Calu3 (cell line): ENCODE measurements at places on chromosomes 12 and 14. TPM values are rescaled to one million over a fixed set of nuclear protein-coding genes. Genes with fewer than 3 reads are reported as not detected.

DNA sequence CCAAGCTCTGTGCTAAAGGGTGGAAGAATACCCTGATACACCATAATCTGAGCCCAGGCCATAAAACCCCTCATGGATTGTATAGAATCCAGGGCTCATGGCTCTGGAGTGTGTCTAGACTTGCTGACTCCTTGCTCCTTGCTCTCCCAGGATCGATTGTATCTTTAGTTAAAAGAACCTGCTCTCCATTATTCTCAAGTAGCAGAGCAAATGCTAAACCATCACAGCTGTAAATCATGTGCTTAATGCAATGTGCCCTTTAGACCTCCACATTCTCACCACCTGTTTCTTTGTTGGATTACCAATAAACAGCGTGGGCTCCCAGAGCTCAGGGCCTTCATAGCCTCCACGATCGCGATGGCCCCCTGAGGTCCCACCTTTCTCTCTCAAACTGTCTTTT lies 411.6 kb upstream of the FBXO33 start:
- H3K27ac ChIP-seq: no peak overlapping the region
- H3K4me1 ChIP-seq: no peaks in the 10 kb centered on the region
- no peaks in the 10 kb centered on the region for H3K27me3 ChIP-seq

GRCh38 chr14:95311752-95312151 lies 8.0 kb downstream of the CLMN start:
- H3K27ac ChIP-seq: peak overlapping the region; percentile 38
- no peaks in the 10 kb centered on the region for H3K27me3 ChIP-seq
- H3K36me3 ChIP-seq: peaks cover 35% of the 10 kb centered on the region
- H3K4me3 ChIP-seq: no peak overlapping the region
- H3K4me1 ChIP-seq: peaks cover 86% of the 10 kb centered on the region
- DNase-seq: peak; percentile 32

GRCh38 chr14:67319142-67319541 lies 40.5 kb downstream of the ATP6V1D start:
- no peak overlapping the region for H3K27ac ChIP-seq
- H3K4me3 ChIP-seq: no peak overlapping the region
- H3K4me1 ChIP-seq: no peaks in the 10 kb centered on the region
- H3K27me3 ChIP-seq: no peaks in the 10 kb centered on the region

DNA sequence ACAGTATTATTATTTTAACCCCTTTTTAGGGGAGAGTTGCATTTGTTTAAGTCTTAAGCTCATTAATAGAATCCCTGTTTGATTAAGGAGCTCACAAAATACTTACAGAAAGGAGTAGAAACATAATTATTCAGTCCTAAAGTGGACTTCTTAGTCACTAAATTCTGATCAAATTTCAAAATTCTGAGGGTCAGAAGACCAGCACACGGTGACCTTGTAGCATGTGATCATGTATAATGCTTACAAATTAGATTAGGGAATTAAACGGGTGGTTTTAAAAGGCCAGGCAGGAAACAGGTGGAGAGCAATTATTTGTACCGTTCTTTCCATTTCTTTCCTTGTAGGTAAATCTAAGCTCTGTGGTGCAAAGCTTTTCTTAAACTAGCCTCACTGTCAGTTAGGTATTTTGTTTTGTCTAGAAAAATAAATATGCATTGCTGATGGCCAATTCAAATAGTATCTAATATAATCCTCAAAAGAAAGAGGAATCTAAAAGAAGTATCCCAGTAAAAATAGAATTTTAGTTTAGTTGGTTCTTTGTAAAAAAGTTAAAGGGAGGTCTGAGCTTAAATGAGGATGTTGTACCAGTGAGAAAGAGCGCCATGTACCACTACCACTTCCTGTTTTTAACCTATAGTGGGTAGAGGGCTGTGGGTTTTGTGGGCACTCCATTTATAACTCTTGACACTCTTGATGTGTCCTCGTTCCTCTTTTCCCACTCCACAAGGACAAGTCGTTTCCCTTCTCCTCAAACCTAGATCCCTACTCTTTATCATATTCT lies 51.1 kb downstream of the SLC38A1 start:
- no peak overlapping the region for H3K4me3 ChIP-seq
- no peak overlapping the region for H3K27ac ChIP-seq
- DNase-seq: no peak
- H3K4me1 ChIP-seq: peaks cover 53% of the 10 kb centered on the region
- no peaks in the 10 kb centered on the region for H3K27me3 ChIP-seq

DNA sequence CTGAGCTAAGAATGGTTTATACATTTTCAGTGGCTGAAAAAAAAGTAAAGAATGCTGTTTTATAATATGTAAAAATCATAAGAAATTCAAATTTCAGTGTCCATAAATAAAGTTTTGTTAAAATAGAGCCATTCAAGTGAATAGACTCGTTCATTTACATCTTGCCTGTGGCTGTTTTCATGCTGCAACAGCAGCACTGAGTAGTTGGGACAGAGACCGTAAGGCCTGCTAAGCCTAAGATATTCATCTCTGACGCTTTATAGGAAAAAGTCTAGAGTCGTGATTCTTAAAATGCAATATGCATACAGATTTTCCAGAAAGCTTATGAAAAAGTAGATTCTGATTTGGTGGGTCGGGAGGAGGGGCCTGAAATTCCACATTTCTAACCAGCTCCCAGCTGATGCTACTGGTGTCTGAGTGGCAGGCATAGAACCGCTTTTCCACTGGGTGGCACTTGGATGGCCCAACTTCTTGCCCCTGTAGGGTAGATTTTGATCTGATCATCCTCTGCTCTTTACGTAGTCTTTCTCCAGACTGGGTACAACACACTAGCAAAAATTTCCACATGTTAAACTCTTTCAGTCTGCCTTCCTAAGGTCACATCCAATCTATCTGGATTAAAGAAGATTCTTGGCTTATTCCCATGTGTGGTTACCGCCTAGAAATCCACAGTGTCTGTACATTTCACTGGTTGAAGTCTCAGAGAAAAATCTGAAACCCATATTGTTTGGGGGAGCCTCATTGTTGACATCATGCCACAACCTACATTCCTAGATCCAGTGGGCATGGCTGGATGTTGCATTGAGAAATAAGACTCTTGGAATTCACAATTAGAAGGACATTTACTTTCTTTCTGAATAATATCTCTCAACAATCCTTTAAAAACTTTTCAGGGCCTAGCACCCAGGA lies 151.2 kb downstream of the C12orf75 start:
- peaks cover 23% of the 10 kb centered on the region for H3K4me1 ChIP-seq
- no peak overlapping the region for H3K27ac ChIP-seq
- H3K27me3 ChIP-seq: no peaks in the 10 kb centered on the region

- DNase-seq: no peak
- H3K4me1 ChIP-seq: peaks cover 26% of the 10 kb centered on the region
- H3K36me3 ChIP-seq: peaks cover 28% of the 10 kb centered on the region
- H3K27ac ChIP-seq: peak overlapping the region; percentile 75
These were observed 63.9 kb upstream of the PTGR2 start for GRCh38 chr14:73787486-73788316.

GRCh38 chr12:89962648-89963047 lies 254.0 kb upstream of the ATP2B1 start:
- no peak overlapping the region for H3K4me3 ChIP-seq
- peaks cover 12% of the 10 kb centered on the region for H3K36me3 ChIP-seq
- H3K27ac ChIP-seq: peak overlapping the region; percentile 94
- H3K4me1 ChIP-seq: peaks cover 43% of the 10 kb centered on the region
- DNase-seq: peak; percentile 50

- H3K27ac ChIP-seq: no peak overlapping the region
- no peak for DNase-seq
- H3K36me3 ChIP-seq: no peaks in the 10 kb centered on the region
- no peaks in the 10 kb centered on the region for H3K27me3 ChIP-seq
- no peak overlapping the region for H3K4me3 ChIP-seq
These were observed 131.8 kb downstream of the KITLG start for GRCh38 chr12:88448337-88448915.

DNA sequence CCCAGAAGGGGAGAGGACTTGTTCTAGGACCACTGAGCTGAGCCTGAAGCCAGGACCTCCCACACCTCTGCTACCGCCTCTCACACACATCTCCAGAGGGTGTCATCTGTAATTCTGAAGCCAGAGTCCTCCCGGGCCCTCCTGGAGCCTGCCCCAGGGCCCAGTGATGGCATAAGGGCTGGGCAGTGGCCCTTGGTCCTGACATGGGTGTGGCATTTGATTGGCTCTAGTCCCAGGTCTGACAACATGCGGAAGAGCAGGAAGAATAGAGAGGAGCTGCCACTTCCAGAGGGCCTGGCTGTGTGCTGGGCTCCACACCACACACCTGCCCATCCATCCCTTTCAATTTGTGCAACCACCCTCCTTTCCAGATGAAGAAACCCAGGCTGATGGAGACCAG lies 144.3 kb upstream of the GSC start:
- no peak for DNase-seq
- peaks cover 63% of the 10 kb centered on the region for H3K27me3 ChIP-seq
- no peak overlapping the region for H3K4me3 ChIP-seq
- H3K36me3 ChIP-seq: no peaks in the 10 kb centered on the region

DNA sequence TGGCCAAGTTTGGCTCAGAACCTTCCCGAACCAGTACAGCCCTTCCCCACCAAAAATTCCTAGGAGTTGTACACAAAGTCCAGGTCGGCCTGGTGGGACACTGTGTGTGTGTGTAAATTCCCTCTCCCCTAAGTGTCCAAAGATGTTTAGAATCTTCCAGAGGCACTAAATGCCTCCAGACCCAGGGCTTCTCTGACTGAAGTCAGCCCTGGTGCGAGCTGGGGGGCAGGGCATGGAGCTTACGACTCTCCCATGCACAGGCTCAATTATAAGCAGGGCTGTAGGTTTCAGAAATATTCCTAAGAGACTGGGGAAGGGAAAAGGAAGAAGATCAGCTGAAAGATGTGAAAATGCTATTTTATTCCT lies 106.9 kb upstream of the ATF7IP start:
- no peak overlapping the region for H3K4me3 ChIP-seq
- H3K4me1 ChIP-seq: peaks cover 66% of the 10 kb centered on the region
- no peak for DNase-seq
- H3K27ac ChIP-seq: peak overlapping the region; percentile 95
- H3K36me3 ChIP-seq: peaks cover 42% of the 10 kb centered on the region

GRCh38 chr12:13197526-13198143 lies 1.1 kb downstream of the EMP1 start:
- H3K27me3 ChIP-seq: no peaks in the 10 kb centered on the region
- DNase-seq: no peak
- peaks cover 67% of the 10 kb centered on the region for H3K4me1 ChIP-seq
- peak overlapping the region; percentile 76 for H3K4me3 ChIP-seq

DNA sequence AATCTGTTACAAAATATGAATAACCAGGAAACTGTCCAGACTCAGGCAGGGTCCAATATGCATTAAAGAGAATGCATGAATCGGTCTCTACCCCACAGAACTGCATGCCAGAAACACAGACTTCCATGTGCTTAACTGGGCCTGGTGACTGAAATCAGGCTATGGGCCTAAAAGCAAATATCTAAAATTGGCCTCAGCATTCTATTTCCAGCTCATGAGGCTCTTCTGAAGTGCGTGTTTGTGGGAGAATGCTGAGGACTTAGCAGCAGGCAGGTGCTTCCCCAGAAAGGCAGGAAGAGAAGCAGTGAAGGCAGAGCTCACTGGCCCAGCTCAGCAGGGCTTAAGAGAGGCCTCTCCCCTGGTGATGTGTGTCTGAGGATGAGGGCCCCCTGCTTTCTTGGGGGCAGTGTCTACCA lies 48.5 kb downstream of the ADGRD1 start:
- no peak overlapping the region for H3K4me3 ChIP-seq
- no peak for DNase-seq
- peaks cover 17% of the 10 kb centered on the region for H3K27me3 ChIP-seq
- no peaks in the 10 kb centered on the region for H3K4me1 ChIP-seq

DNA sequence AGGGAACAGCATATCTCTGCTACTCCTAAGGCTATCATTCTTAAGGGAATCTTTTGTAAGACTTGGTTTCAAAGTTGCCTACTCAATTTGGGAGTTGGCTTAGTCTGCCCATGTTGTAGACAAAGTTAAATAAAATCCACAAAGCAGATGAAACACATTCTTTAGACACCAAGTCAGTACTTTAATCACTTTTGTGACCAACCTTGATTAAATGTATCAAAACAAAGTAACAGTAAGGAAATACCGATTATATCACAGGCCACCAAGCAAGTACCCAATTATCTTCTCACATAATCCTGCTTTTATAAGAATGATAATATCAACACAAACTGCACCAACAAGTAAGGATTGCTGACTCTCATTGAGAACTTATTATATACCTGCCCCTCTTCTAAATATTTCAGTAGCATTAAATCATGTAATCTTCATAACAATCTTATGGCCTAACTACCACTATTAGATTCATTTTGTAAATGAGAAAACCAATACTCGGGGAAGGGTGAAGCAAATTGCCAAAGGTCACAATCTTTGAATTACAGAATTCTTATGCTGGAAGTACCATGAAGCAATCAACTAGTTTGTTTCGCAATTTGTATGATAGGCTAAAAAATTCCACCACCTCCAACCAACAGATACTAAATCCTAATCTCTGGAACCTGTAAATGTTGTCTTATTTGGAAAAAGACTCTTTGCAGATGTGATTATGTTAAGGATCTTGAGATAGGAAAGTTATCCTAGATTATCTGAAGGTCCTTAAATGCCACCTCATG lies 12.6 kb upstream of the DIO2 start:
- no peak overlapping the region for H3K27ac ChIP-seq
- no peak overlapping the region for H3K4me3 ChIP-seq
- no peaks in the 10 kb centered on the region for H3K27me3 ChIP-seq
- no peaks in the 10 kb centered on the region for H3K4me1 ChIP-seq

GRCh38 chr12:56775638-56776037 lies 12.5 kb downstream of the HSD17B6 start:
- no peak for DNase-seq
- H3K4me3 ChIP-seq: no peak overlapping the region
- H3K27me3 ChIP-seq: no peaks in the 10 kb centered on the region
- no peaks in the 10 kb centered on the region for H3K36me3 ChIP-seq

DNA sequence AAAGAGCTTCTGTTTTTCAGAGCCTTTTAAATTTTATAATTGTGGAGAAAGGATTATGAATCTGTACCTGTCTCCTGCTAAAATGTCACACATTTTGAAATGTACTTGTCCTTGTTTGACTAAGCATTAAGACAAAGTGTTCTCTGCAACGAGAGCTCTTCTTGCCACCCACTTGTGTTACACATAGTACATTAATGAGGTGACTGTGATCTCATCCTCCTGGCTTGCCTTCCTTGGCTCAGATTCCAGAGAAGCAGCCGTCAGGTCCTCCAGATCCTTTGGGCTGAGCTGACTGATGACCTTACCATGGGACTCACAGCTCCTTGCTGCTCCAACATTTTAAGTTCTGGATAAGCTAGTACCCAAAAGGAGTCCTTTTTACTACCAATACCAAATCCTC lies 81.4 kb downstream of the BBS10 start:
- H3K27ac ChIP-seq: no peak overlapping the region
- no peak overlapping the region for H3K4me3 ChIP-seq

- peaks cover 9% of the 10 kb centered on the region for H3K4me1 ChIP-seq
- no peak overlapping the region for H3K4me3 ChIP-seq
- no peak overlapping the region for H3K27ac ChIP-seq
- no peak for DNase-seq
These were observed 129.7 kb downstream of the CHST11 start for GRCh38 chr12:104586351-104586919.

Gene TEX52
- not detected in 2 replicates for total RNA-seq

Gene BATF
- total RNA-seq: 1.4 and 2.2 TPM in 2 replicates

Gene CLEC6A
- total RNA-seq: not detected in 2 replicates

Gene PXMP2
- 41.9 and 45.0 TPM in 2 replicates for total RNA-seq

Gene LTBR
- 165 and 167 TPM in 2 replicates for total RNA-seq

Gene C14orf39
- total RNA-seq: not detected in 2 replicates

Gene KRT74
- total RNA-seq: not detected in 2 replicates

Gene SERPINA9
- not detected in 2 replicates for total RNA-seq

Gene SALL2
- total RNA-seq: 3.5 and 3.9 TPM in 2 replicates

Gene IFNG-AS1
- total RNA-seq: not detected in 2 replicates
